ENCODE measurements at places on chromosomes 5 and 9.

DNA sequence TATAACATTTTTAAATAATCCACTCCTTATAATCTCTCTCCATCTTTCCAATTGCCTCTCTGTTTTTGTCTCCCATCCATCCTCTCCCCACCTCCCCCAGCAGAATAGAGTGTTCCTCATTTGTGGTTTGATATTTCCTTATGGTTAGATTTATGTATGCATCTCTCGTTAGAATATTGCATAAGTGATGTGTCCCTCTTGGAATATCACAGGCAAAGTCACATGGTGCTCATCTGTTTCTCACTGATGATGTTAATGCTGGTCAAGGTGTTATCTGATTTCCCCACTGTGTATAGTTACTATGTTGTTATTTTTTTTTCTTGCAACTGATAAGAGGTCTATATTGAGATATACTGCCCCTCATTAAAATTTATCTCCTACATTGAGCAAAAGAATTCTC lies 3.1 kb upstream of the LRRC70 start:
- no peak for DNase-seq

GRCh38 chr9:21555911-21556310 lies 73.8 kb upstream of the IFNE start:
- no peak for DNase-seq

DNA sequence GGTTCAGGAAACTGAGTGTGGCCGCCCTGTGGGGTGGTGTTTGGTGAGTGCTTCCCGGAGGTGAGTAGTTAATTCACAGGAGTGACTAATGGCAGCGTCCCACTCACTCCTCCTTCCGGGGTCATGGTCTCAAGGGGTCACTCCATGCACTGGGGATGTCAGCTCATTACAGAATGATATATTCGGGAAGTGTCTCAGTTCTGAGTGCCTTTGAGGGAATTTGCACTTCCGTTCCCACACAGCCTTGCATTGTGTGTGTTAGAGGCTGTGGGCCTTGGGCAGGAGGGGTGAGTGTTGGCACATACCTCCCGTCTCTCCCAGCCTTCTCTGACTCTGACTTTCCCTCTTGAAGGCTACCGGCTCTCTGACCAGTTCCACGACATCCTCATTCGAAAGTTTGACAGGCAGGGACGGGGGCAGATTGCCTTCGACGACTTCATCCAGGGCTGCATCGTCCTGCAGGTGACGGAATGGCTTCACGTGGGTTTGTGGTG lies 10.5 kb upstream of the AHRR start:
- no peak for DNase-seq

GRCh38 chr5:126234563-126235195 lies 188.5 kb upstream of the GRAMD2B start:
- DNase-seq: peak; percentile 55

- DNase-seq: no peak
Measured at GRCh38 chr9:134986957-134987356, 69.2 kb upstream of the FCN1 start.

DNA sequence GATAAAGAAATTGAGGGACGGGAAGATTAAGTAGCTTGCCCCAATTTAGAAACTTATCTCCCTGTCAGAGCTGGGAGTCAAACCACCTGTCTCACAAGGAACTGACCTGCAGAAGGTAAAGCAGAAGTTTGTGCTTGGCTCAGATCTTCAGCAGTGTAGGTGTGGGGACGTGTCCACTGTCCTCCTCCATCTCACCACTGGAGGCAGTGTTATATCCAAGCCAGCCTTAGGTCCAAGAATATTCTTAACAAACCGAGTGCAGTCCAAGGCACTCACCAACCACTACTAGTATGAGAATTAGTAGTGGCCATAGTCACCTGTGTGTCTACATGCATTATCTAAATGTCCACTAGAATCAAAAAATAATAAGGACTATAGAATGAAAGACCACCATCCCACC lies 86.3 kb upstream of the IRX1 start:
- no peak for DNase-seq

GRCh38 chr5:74122175-74122574 lies 496.2 kb downstream of the ARHGEF28 start:
- DNase-seq: no peak

DNA sequence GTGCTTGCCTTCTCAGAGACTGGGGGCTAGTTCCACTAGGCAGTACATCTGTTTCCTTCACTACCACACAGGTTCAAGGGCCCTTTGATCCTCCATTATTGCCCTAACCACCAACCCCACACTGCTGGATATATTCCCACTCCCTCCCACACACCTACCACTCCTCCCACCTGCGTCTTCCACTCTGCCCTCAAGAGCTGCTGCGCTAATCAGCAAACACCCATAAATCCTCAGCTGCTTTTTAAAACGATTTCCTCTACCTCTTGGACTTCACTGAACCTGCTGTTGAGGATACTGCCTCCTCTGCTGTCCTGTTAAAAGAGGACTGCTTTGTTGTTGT lies 120.9 kb downstream of the MAPKAP1 start:
- DNase-seq: peak; percentile 22

GRCh38 chr9:103431809-103432208 lies 436.7 kb downstream of the CYLC2 start:
- DNase-seq: no peak

DNA sequence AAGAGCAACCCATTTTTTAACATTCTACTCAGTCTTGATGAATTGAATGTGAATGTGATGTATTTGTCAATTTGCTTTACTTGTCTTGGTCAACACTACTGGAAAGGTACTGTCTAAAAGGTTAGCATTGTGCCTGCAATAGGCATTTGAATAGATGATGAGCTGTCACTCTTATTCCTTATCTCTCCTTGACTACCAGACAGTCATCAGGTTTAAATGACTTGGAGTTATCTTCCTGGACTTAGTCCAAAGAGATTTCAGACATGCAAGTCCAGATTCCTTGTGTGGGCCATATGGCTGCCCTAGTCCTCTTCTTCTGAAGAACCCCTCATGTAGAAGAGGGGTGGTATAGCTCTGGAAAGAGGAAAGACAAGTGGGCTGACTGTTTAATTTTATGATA lies 4.8 kb downstream of the ARHGEF28 start:
- no peak for DNase-seq

GRCh38 chr9:112050544-112051475 lies 124.3 kb downstream of the SUSD1 start:
- peak; percentile 66 for DNase-seq

- DNase-seq: no peak
Measured at GRCh38 chr5:139658928-139659667, 10.9 kb downstream of the CXXC5 start.

GRCh38 chr5:643811-644271 lies 31.7 kb downstream of the CEP72 start:
- peak; percentile 35 for DNase-seq

- no peak for DNase-seq
Measured at GRCh38 chr5:65021527-65022226, 252.9 kb downstream of the CWC27 start.

DNA sequence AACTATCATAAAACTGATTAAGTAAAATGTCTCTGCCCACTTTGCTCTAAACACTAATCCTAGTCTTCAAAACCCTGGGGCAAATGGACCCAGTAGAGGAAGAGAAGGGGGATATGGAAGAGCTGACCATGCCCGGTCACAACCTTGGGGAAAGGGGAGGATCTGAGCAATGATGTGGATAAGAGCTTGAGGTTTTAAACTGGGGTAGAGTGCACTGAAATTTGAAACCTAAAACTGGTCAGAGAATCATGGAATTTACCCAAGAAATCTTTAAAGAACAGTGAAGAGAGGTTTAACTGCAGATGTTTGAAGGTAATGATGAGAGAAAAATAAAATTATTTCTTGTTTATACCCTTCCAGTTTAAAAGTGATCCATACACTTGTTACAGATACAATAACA lies 110.8 kb downstream of the MRPS30 start:
- no peak for DNase-seq

DNA sequence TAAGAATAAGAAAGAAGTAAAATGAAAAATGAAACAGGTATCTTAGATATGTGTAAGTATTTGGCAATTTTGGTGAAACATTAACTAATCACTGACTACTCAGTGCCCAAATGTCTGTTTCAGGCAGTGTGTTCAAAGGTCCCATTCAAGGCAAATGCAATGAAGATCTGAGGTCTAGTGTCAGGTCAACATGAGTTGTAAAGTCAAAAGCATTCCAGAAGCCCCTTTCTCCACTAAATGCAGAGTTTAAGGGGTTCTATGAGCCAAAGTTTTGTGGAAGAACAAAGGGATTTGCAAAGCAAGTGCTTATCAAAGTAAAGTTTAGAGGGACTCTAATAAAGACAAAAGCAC lies 71.0 kb upstream of the GPBP1 start:
- no peak for DNase-seq

DNA sequence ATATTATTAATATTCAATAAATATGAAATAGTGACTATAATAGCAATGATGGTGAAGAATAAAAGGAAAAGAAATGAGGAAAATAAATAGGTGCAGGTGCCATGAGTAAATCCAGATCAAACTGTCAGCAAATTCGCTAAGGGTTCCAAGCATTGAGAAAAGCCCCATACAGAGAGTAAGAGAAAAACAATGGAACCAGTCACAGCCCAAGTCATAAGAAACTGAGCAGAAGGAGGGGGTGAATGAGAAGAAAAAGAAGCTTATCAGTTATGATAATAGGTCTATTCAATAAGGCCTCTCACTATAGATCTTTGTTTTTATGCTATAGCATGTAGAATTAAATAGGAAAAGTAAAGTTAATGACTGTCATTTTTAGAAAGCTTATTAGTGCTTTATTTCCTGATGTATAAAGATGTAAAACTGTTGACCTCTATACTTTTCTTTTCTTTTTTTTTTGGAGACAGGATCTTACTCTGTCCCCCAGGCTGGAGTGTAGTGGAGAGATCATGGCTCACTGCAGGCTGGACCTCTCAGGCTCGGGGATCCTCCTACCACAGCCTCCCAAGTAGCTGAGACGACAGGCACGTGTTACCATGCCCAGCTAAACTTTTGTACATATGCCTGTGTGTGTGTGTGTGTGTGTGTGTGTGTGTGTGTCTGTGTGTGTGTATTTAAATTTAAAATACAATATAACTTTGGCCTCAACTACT lies 72.4 kb downstream of the FYB1 start:
- DNase-seq: no peak

DNA sequence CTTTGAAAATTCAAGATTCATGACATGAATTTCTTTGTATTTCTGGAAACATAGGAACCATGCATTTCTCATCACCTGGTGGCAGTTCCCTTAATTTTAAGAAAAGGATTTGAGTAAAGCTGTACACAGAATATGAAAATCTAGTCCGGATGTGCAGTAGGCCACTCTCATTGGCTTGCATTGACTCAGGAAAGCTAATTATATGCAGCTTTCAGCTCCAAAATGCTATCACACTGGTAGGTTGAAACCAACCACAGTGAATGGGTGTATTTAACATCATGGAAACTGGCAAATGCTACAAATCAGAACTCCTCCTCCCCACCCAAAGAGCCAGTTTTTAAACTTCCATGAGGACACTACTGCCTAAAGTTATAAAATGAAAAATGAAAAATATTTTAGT lies 161.6 kb upstream of the FBXL17 start:
- DNase-seq: no peak

DNA sequence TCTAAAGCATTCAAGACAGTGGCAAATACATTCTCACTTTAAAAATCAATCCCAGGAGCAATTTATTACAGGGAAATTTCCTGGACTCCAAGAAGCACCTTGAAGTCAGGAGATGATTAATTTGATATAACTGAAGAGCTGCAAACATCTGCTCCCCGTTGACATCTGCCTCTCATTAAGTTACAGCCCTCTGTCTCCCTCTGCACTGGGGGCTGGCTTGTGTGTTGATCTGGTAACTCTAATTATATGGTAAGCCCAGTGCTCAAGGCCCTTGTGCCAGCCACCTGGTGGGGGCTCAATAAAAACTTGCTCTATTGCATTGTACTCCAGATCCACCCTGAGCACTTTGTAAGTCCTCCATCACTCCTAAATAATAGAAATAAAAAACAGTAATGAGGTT lies 131.1 kb upstream of the ZNF462 start:
- DNase-seq: no peak

GRCh38 chr5:144189800-144190429 lies 19.2 kb downstream of the KCTD16 start:
- no peak for DNase-seq

DNA sequence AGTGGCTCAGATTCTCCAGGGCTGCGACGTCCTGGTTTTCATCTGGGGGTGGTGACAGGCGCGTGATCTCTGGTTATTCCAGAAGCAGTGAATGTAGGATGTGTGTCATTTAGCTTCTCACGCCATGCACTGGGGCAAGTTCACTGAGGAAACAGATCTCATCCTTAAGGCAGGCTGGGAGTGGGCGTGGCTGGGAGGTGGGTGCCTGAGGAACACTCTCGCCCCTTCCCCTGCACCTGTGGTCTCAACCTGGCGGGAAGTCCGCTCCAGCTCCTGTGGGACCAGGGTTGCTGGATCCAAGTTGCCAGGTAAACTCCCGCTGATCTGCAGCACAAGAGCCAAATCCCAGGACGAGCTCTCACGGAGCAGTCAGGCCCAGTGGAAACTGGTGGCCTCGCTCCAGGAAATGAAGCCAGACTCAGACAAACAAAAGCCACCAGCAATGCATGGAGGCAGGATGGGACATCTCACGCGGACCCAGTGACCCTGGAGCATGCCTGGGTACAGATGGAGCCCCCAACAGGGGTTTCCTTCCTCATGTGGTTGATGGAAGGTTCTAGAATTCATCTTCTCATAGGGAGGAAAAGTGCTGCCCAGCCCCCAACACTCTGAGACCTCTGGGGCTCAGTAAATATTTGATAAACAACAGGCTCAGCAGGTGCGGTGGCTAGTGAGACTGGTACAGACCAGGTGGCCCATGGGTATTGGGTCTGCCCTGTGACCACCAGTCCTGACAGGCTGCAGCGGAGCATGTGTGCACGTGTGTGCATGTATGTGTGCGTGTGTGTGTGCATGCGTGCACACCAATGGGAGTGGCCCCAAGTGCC lies 16.3 kb upstream of the SLC12A7 start:
- DNase-seq: no peak

DNA sequence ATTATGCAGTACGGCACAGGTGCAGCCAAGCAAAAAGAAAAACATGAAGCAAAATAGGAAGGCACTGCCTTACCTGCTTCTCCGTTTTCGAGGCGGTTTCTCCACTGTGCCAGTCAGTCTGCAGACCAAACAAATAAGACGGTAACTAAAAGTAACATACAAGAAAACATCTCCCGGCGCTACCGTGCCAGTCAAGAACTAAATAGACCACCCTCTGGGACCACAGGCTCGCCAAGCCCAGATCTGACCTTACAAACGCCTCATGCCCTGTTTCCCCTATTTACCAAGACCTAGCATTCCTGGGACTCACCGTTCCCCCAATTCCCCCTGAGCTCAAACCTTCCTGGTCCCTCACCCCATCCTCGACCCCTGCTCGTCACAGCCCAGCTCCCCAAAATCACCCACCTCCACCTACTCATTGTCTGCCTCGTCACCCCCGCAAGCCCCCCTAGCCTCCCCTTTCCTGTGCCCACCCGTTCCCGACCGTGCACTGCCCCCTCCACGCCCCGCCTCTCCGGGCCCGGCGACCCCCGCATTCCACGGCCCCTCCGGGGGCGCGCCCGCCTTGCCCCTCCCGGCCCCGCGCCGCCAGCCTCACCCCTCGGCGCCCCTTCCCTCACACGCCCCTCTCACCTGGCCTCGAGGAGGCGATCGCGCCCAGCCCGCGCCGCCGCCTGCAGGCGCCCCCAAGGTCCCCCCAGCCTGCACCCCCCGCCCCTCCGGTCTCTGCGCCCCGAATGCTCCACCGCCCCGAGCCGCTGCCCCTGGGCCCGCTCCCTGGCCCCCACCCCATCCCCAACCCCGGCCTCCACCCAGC lies 560 bp downstream of the SCAI start:
- DNase-seq: peak; percentile 13

Data from left kidney (tissue), 8 donors.